ENCODE measurements at places on chromosomes 5 and 9.

DNA sequence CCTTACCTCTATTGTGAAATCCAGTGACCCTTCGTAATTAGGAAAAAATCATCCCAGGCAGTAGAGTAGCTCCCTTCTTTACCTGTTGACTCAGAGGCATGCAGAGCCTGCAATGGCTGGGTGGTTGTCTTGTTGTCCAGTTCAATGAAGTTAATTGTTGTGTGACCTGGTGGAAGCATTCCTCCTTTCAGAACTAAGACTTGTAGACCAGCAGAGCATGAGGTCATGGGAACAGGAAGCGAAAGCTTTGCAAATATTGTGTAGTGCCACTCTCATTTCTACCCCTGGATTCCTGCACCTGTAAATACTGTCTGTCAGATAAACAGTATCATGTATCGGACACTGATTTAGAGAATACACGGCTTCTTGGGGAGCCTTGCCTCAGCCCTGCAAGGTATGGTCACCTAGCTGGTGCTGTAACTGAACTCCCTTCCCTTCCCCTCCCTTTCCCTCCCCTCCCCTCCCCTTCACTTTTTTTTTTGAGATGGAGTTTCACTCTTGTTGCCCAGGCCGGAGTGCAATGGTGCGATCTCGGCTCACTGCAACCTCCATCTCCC, 5.7 kb upstream of the PRXL2C start:
- DNase-seq = no peak

DNA sequence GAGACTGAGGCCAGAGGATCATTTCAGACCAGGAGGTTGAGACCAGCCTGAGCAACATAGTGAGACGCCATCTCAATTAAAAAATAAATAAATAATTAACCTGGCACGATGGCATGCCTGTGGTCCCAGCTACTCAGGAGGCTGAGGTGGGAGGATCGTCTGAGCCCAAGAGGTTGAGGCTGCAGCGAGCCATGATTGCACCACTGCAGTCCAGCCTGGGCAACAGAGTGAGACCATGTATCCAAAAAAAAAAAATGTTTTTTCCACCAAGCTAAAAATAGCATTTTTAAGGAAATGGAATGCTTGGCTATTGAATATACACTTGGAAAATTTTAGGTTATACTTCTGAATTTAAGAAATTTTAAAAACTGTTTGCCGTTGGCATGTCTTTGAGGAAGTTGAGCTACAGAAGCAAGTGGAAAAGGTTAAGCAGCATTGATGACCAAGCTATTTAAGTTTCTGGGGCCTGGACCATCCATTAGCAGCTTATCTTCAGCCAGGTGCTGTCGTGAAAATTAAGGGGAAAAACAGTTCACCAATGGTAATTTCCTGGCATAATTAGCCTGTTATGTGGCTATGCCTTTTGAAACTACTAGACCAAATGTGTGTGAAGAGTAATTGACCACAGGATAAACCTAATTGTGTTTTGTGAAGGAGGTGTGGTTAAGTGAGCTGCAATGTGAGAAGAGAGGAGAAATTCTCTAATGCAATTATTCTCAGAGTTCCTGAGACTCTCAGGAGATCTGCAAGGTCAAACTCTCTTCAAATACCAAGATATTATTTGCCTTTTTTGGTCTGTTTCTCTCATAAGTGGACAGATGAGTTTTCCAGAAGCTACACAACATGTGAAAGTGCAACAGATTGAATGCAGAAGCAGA, 21.0 kb downstream of the F2R start:
- no peak for DNase-seq

DNA sequence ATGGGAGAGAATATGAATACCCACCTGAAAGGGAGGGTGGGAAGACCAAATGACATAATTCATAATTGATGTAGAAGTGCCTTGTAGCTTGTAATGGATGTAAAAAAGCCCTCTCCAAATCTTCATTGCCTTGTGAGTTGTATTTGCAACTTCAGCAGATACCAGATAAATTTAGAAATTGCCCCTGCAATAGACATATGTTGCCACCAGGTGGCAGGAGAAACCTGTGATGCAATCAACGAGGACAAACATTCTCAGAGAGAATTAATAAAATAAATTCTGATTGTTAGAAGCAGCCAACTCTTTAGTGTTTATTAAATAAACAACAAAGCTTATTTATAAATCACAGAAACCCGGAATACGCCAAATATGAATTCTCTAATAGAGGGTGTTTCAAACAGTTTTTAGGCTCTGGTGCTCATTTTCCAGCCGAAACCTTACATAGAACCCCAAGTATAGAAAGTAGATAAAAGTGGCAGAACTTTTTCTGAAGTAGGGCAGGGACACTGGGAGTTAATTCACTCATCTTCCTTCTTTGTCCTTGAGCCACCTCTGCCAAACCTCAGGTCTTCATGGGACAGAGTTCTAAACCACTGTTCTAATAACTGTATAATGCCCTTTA, 147.8 kb downstream of the TMEM38B start:
- no peak for DNase-seq

GRCh38 chr5:6847870-6848269, 134.6 kb downstream of the TENT4A start:
- DNase-seq = no peak

DNA sequence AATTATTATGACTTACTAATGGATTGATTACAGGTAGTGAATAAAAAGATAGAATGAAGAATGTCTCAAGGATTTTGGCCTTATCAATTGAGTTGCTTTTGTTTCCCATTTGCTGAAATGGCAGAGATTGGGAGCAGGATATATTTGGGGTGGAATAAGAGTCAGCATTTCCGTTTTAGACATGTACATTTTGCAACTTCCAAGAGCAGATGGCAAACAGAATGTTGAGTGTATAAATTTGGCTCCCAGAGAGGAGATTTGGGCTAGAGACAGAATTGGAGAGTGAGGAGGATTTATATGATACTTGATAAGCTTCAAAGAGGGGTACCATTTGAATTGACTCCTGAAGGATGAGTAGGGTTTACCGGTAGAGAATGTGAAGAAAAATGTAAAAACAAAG, 437.9 kb upstream of the PAPPA start:
- no peak for DNase-seq
